Effector memory CD4-positive, alpha-beta T cell (primary cell): ENCODE measurements at places on chromosomes 3 and 15.

DNA sequence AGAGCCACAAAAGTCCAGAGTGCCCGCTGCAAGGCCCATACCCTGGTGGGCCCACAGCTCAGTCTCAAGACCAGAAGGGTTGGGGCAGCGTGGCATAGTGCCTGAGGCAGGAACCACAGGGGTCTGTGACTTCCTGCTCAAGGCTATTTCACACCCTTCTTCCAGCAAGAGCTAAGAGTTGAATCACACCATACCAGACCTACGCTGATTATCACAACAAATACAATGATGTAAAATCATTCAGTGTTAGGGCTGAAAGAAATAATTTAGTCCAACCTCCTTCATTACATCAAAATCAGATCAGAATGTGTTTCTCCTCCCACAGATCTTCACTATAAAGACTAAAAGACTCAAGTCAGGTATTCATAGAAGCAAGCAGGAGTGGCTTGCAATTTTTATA is 27.8 kb upstream of the ST8SIA2 start:
- DNase-seq, result no peak

DNA sequence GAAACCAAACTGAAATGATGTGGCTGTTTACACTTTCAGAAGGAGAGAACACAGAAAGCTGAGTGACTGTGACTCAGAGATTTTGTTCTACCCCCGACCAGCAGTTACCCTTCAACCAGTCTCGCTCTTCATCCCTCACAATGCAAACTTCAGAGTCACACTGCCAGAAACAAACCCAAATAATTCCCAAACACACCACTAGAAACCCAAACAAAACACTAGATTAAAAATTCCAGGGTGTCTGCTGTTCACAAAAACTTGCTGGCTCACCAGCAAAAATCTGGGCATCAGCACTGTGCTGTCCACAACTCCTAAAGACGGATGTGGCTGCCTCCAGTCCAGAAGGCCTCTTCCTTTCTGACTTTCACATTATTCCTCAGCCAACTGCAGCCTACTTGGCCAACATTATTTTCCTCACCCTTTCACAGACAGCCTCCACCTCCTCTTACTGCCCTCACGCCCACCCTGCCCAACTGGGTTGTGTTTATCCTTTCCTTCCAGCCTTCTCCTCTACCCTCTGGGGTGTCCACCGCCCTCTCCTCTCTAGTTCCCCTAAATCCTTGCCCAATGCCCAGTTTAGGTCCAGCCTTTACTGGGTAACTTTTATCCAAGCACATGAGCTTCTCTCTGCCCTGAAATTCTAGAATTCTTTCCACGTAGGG is 71.4 kb downstream of the MECOM start:
- no peak for DNase-seq

- no peak for DNase-seq
These were observed 48.8 kb downstream of the PSMD6 start for GRCh38 chr3:63974451-63974850.

- DNase-seq, result no peak
These were observed 13.5 kb downstream of the HERC1 start for GRCh38 chr15:63820210-63820609.

DNA sequence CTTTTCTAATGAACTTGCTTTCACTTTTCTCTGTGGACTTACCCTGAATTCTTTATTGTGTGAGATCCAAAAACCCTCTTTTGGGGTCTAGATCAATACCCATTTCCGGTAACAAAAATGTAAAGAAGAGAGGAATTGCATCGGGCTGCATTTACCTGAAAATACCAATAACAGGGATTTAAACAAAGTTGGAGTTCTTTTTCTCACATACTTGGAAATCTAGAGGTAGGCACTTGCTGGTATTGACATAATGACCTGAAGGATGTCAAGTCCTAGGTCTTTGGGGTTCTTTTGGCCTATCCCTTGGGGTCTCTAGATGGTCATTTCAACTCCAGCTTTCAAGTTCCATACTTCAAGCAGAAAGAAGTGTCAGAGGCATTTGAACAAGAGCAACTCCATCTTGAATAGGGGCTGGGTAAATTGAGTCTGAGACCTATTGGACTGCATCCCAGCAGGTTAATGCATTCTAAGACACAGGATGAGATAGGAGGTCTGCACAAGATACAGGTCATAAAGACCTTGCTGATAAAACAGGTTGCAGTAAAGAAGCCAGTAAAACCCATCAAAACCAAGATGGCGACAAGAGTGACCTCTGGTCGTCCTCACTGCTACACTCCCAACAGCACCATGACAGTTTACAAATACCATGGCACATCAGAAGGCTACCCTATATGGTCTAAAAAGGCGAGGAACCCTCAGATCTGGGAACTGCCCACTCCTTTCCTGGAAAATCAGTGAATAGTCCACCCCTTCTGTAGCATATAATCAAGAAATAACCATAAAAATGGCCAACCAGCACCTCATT is 50.8 kb upstream of the ZNF280D start:
- no peak for DNase-seq

DNA sequence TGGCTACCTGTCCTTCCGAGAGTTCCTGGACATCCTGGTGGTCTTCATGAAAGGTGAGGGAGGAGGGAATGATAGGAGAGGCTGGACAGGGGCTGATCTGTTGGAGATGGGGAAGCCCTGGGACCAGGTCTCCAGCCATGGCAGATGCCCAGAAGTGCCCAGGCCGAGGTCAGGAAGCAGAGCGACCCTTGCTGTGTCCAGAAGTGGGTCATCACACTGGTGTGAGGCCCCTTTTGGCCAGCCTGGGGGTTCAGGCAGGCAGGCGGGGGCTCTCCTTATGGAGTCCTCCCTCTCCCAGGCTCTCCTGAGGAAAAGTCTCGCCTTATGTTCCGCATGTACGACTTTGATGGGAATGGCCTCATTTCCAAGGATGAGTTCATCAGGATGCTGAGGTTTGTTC is 17.8 kb downstream of the DUOX1 start:
- no peak for DNase-seq

- no peak for DNase-seq
These were observed 183.8 kb upstream of the THRB start for GRCh38 chr3:24678421-24678865.

DNA sequence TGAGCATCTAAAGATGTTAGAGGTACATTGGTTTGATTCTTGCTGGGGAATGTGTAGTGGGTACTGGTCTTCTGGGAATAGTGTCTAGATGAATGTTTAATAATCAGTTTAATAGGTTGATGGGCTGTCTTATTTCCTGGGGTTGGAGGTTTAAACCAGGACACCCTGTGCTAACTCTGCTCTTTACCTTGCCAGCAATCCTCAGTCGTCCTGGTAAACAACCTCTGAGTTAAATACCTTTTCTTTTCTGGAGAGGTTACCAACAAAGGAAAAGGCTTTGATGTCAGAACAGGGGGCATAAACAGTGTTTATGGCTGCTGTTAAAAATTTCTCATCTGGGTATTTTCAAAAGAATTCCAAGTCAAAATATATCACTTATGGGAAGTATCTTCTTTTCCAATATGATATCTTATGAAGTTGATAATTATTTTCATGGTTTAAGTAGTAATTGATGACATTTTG is 23.5 kb downstream of the MITF start:
- DNase-seq, result no peak

GRCh38 chr15:95653361-95653805 is 677.1 kb upstream of the NR2F2 start:
- no peak for DNase-seq

GRCh38 chr15:63000706-63001105 is 41.8 kb upstream of the TPM1 start:
- DNase-seq, result no peak

DNA sequence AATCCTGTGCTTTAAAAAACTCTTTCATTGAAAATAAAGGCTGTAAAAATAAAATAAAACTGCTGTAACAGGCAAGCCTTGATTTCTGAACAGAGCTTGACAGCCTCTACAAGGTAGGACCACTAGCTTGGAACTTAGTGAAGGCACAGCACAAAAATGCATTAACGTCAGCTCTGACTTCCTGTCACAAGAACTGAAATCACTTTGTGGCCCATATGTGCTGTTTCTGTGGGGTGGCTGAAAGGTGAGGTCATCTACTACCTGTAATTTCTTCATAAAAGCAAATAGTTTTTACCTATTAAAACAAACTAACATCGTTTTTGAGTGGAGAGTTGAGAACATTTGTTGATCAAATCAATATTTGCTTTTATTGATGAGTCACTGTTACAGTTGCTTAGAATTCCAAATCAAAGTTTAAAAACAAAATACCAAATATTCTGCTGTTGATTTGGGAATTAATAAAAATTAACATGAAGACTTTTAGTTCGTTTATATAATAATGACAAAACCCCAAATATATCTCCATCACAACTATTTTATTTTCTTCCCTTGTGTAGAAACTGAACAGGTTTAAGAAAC is 1034.1 kb downstream of the MCTP2 start:
- no peak for DNase-seq

GRCh38 chr3:177451301-177451750 is 254.0 kb upstream of the TBL1XR1 start:
- no peak for DNase-seq

- DNase-seq, result no peak
These were observed 41.6 kb downstream of the RAF1 start for GRCh38 chr3:12622335-12622734.

DNA sequence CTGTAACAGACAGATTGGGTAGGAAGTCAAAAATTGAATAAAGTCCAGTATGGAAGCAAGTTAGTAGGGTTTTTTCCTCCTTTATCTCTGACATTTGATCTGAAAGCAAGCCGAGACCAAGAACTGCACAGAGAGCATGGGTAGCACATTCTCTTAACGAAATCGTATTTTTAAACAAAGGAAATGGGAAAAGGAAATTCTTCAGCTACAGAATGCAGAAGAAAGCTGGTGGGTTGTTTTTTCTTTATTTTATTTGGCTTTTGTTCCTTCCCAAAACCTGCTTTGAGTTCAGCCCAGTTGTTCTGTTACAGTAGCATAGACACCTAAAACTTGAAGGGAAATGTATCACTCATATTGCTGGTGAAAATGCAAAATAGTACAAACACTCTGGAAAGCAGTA is 397.0 kb downstream of the GBE1 start:
- no peak for DNase-seq

DNA sequence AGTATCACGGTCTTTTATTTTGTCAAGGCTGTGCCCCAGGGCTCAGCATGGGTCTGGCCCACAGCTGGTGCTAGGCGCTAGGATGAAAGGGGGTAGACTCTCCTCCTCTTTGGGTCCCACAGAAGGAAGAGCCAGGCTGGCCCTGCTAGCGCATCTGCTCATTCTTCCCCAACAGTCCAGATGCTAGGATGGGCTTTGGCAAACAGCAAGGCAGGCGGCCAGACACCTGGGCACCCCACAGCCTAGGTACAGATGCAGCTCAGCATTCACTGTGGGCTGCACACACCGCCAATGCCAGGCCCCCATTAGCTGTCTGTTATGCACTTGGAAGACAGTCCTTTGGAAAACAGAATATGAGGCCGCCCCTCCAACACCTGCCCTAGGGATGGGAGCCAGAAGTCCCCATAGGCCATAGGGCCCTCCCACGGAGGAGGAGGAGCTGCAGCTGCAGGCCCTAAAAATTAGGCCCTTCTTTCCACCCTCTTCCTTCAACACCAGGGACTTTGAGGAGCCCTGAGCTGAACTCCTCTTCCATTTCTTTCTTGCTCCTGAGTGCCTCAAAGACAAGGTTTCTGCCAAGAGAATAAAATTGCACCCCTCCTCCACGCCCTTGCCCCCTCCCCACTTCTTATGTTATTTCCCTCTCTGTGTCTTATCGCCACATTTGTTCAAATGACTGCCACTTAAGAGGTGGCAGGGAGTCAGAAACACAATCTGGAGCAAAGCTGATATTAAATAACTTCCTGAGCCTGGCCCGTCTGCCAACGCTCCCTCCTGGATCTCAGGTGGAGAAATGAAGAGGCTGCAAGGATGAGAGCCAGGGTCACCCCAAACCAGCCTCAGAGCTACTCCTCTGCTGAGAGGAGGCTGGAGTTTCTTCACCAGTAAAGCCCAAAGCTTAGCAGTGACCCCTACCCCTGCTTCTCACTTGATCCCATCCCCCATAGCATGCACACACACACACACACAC is 13.7 kb downstream of the NTRK3 start:
- no peak for DNase-seq

- no peak for DNase-seq
These were observed 49.9 kb upstream of the SUCLG2 start for GRCh38 chr3:67704322-67704721.

GRCh38 chr3:65004306-65004705 is 316.5 kb upstream of the ADAMTS9 start:
- DNase-seq, result no peak

DNA sequence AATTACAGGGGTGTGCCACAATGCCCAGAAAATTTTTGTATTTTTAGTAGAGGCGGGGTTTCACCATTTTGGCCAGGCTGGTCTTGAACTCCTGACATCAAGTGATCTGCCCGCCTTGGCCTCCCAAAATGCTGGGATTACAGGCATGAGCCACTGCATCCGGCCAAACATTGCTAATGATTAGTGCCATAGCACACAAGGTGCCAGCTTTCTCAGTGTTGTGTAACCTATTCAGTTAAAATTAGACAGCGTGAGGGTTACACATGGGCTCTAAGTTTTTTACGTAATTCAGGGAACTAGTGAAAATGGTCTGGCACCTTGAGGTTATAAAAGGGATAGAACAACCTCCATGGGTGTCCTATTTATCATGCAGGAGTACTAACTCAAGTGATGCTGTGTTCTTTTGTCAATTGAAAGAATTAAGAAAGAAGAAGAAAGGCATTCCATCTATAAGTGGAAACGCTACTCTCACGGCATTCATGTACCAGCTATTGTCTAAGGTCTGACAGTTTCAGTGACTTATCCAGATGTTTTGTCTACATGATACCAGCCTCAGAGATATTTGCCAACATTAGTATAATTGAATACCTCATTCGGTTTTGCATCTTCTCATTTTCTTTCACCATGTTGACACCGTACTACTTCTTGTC is 84.7 kb downstream of the EOMES start:
- no peak for DNase-seq

GRCh38 chr3:44923632-44924456 is 49.4 kb downstream of the TGM4 start:
- DNase-seq, result no peak

DNA sequence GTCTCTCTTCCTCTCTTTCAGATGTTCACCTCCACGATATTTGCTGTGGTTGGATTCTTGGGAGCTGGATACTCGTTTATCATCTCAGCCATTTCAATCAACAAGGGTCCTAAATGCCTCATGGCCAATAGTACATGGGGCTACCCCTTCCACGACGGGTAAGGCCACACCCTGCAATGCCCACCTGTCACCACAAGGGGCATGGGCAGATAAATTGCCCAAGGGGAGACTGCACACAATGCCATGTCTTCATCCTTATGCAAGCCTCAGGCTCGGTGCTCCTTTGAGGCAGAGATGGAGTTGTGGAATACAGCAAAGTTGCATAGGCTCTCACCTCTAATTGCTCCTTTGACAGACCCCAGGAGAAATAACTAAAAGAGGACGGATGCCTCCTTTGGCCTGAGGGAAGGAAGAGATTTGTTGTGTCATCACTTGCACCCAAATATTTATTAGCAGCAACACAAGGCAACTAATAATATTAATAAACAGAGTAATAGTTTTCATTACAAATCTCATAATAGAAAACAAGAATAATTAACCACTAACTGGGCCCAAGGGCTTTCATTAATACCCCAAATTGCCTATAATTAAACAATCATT is 13.2 kb downstream of the TM4SF4 start:
- no peak for DNase-seq

- DNase-seq, result no peak
These were observed 339.1 kb upstream of the POU1F1 start for GRCh38 chr3:87615506-87615905.
